ENCODE measurements at places on chromosomes 6 and 20.

GRCh38 chr20:40970218-40970617 is 58.4 kb upstream of the TOP1 start:
- DNase-seq, result no peak
- no peaks in the 10 kb centered on the region for H3K4me1 ChIP-seq
- H3K27ac ChIP-seq, result no peak overlapping the region

DNA sequence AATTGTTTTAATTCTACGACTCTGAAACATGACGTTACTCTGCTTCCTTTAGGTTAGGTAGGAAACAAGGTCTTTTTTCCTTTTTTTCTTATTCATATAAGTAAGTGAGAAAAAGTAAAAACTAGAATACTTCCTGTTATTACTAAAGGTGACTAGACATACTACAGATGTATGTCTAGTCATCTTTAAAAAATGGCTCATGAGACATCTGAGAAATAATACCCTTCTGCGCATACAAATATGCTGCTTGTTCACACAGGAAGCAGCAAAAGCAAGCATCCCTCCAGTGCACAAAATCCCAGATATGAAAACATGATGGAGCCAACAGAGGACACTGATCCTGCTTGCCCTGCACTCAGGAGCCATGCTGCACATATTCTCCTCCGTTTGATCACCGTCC is 699.1 kb downstream of the EPM2A start:
- peaks cover under 1% of the 10 kb centered on the region for H3K4me1 ChIP-seq
- H3K27ac ChIP-seq, result no peak overlapping the region
- H3K36me3 ChIP-seq, result no peaks in the 10 kb centered on the region

- no peak overlapping the region for H3K27ac ChIP-seq
- no peaks in the 10 kb centered on the region for H3K4me1 ChIP-seq
Observed at GRCh38 chr20:60752741-60753420, 499.2 kb upstream of the CDH4 start.

GRCh38 chr6:125918230-125918629 is 38.3 kb upstream of the HINT3 start:
- DNase-seq, result no peak
- peaks cover 33% of the 10 kb centered on the region for H3K36me3 ChIP-seq
- no peaks in the 10 kb centered on the region for H3K27me3 ChIP-seq
- H3K4me1 ChIP-seq, result peaks cover 27% of the 10 kb centered on the region
- no peak overlapping the region for H3K4me3 ChIP-seq

- peak; percentile 97 for DNase-seq
- peak within 1 kb of the TSS; percentile 99 for H3K4me3 ChIP-seq
- peak within 1 kb of the TSS; percentile 98 for H3K27ac ChIP-seq
Observed at GRCh38 chr6:30326526-30327231, at the start of gene TRIM39. TRIM39 (plus strand) TSS chr6:30326927; CDS start chr6:30329318, 2,391 bp downstream.

GRCh38 chr6:26215585-26216358 is 128.5 kb downstream of the HFE start:
- H3K27ac ChIP-seq, result peak overlapping the region; percentile 97
- H3K4me1 ChIP-seq, result peaks cover 20% of the 10 kb centered on the region
- H3K27me3 ChIP-seq, result no peaks in the 10 kb centered on the region
- no peak for DNase-seq

DNA sequence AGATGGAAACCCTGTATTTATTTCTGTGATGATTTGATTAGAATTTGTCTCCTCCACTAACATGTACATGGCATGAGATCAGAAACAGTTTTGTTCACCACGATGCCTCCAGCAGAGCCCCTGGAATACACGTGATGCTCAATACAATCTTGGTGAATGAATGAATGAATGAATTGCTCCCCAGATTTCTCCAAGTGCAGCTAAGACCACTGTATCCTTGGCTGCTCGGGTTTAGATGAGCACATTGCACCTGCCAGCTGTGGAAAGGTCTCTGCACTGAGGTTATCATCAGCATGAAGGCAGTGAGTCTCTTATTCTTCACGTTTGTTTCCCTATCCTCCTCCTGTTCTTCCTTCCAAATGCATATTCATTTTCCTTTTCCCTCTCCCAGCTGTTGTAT is 17.9 kb downstream of the CASS4 start:
- DNase-seq, result no peak
- no peak overlapping the region for H3K4me3 ChIP-seq
- no peaks in the 10 kb centered on the region for H3K27me3 ChIP-seq
- H3K4me1 ChIP-seq, result peaks cover 29% of the 10 kb centered on the region
- H3K36me3 ChIP-seq, result no peaks in the 10 kb centered on the region

DNA sequence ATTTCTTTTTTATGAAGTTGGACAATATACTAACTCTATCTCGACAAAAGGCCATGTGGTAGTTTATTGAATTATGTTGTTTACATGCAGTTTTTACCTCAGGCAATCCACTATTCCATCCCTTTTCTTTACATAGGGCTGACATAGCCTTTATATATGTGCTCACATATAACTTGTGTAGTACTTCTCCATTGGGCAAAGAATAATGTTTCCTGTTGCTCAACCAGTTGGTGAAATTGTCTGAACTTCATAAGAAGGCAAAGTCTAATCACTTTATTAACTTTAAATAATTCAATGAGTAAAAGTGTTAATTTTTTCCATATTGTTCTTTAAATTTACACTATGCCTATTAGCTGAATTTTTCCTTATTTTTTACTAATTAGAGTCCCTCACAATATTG is 1272.1 kb downstream of the EPHA7 start:
- no peak overlapping the region for H3K4me3 ChIP-seq
- H3K36me3 ChIP-seq, result no peaks in the 10 kb centered on the region
- H3K27ac ChIP-seq, result no peak overlapping the region
- no peaks in the 10 kb centered on the region for H3K27me3 ChIP-seq
- H3K4me1 ChIP-seq, result no peaks in the 10 kb centered on the region

DNA sequence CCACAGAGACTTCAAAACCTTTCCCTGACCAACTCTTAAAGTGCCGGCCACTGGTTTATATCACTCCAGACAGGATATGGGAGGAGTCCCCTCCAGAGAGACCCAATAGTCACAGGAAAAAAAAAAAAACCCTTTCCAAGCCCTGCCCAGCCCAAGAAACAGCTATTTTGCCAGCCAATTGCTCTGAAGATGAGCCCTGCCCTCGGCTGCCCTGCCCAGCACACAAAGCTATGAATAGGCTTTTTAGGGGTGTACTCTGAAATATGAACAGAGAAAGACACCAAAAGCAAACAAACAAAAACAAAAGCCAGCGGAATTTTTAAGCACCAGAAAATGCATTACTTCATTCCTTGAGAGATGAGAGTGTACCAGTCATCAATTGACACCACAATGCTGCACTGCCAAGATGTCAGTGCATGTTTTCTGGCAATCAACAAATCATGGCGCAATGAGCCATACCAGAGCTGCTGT is 275.1 kb downstream of the C6orf118 start:
- H3K4me3 ChIP-seq, result no peak overlapping the region
- no peaks in the 10 kb centered on the region for H3K4me1 ChIP-seq
- H3K36me3 ChIP-seq, result no peaks in the 10 kb centered on the region
- peak; percentile 10 for DNase-seq

DNA sequence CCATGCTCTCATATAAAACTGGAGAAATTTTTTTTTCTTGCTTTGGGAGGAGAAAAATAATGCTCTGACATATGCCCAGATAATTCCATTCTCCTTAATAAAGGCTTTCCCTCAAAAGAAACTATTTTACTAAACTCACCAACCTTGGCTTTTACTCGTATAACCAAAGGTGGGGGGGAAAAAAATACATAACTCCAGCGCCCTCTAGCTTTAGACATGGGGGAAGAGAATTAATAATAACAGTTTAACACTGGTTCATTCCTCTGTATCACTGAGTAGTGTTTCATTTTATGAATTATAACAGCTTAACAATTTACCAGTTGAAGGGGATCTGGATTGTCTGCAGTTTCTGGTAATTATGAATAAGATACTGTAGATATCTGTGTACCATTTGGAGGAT is 1226.1 kb downstream of the GRIK2 start:
- no peaks in the 10 kb centered on the region for H3K4me1 ChIP-seq
- no peaks in the 10 kb centered on the region for H3K36me3 ChIP-seq
- H3K27ac ChIP-seq, result no peak overlapping the region

DNA sequence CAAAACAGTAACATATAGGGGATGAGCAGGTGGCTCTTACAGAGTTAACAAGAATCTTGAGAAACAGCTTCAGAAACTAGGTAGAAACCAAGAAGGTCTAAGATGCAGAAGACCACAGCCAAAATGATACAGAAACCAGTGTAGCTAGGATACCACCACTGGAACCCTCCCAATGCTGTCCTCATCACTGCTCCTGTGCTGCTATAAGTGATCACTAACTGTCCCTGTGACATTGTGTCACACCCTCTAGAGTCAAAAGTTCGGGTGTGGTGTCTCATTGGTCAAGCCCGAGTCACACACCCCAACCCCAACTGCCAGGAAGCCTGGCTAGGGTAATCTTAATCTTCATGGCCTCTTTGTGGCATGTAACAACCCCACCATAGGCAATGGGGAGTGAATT is 153.1 kb downstream of the RCAN2 start:
- H3K36me3 ChIP-seq, result no peaks in the 10 kb centered on the region
- H3K27me3 ChIP-seq, result no peaks in the 10 kb centered on the region
- H3K4me1 ChIP-seq, result no peaks in the 10 kb centered on the region
- no peak overlapping the region for H3K4me3 ChIP-seq
- DNase-seq, result no peak

DNA sequence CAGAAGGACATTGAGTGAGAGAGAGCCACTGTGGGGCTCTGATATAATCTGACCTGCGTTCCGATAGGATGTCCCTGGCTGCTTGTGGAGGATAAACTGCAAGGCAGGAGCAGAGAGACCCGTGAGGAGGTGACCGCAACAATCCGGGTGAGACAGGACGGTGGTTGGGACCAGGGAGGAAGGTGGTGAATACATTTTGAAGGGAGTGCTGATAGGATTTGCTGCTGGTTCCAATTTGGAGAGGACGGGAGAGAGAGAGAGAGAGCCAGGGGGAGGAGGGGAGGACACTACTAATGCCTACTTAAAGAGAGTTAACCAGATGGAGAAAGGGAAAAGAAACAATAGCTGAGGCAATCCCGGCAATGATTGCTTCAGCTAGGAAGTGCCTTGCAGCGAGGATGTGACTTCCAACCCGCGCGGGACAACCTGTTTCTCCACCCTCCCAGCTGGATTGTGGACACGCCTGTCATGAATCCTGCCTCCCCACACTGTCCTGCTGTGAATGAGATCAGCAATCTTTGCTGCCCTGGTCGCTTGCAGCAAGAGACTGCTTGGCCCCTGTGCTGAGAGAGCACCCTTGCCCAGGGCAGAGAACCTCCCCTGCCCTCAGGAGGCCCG is 199.0 kb upstream of the KCNG1 start:
- no peak overlapping the region for H3K4me3 ChIP-seq
- peaks cover 5% of the 10 kb centered on the region for H3K27me3 ChIP-seq
- no peaks in the 10 kb centered on the region for H3K36me3 ChIP-seq
- no peaks in the 10 kb centered on the region for H3K4me1 ChIP-seq
- no peak for DNase-seq

DNA sequence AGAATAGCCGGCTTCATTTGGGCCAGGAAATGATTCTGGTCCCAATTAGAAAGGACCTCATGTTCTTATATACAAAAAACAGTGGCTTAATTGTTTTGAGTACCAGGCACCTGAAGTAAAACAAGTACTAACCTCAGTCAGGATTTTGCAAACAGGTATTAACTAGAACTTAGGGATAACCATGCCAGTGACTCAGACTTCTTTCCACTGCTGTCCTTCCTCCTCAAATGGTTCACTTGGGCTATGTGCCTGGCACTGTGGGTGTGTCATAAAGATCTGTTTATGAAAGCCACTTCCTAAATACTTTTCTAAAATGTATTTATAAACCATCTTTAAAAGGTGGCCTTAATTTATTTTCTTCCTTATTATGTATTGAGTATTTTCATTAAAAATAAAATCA is 10.7 kb downstream of the CLDN20 start:
- DNase-seq, result peak; percentile 66
- peaks cover 43% of the 10 kb centered on the region for H3K4me1 ChIP-seq
- no peaks in the 10 kb centered on the region for H3K36me3 ChIP-seq
- H3K27me3 ChIP-seq, result no peaks in the 10 kb centered on the region
- no peak overlapping the region for H3K4me3 ChIP-seq

DNA sequence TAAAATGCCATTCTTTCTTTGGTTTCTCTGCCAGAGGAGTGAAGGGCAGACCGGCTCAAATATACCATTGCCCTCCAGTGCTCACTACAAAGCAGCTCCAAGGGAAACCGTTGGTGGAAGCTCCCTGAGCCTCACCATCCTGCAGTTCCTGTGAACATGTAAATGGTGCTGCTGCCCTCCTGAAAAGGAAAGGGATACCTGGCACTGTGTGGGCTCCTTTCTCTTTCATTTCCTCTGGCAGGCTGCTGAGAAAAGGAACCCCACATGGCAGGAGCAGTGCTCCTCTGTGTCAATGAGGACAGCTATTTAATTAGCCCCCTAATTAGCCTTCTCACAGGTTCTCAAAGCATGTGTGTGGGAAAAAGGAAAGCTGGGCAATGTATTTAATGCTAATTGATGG is 142.5 kb downstream of the KLHL32 start:
- no peaks in the 10 kb centered on the region for H3K36me3 ChIP-seq
- DNase-seq, result no peak
- no peaks in the 10 kb centered on the region for H3K4me1 ChIP-seq

DNA sequence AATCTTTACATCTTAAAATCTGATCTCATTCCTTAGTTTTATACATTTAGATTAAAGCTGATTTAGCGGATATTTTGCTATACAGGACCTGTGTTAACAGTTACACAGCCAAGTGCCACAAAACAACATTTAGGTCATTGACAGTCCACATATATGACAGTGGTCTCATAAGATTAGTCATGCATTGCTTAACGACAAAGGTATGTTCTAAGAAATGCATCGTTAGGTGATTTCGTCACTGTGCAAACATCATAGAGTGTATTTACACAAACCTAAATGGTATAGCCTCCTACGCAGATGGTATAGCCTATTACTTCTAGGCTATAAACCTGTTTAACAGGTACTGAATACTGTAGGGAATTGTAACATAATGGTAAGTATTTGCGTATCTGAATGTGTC is 21.6 kb downstream of the ADGRG6 start:
- no peak overlapping the region for H3K27ac ChIP-seq
- DNase-seq, result no peak
- no peak overlapping the region for H3K4me3 ChIP-seq

DNA sequence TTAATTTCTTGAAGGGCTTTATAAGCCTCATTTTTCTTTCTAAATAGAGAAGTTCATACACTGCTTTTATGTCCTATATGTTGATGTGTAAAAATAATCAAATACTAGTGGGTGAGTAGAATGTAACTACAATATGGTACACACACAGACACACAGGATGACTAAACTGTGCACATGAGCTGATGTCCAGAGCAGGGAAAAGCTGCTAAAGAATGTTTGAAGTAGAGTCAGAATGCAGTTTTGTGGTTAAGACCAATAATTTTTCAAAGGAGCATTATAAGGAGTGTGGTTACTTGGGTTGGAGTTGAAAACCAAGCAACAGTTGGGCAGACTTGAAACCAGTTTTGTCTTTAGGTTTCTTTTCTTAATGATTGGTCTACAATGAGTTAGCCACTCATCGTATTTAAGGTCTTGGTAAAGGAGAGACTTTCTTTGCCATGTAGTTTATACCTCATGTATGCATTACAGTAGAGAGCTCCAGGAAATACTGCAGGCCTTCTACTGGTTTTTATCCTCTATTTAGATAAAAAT is 196.6 kb downstream of the ESR1 start:
- no peaks in the 10 kb centered on the region for H3K4me1 ChIP-seq
- H3K27me3 ChIP-seq, result no peaks in the 10 kb centered on the region
- no peak overlapping the region for H3K27ac ChIP-seq
- H3K4me3 ChIP-seq, result no peak overlapping the region
- DNase-seq, result no peak

All from osteoblast (primary cell).